ENCODE measurements at places on chromosomes 7 and 10.

DNA sequence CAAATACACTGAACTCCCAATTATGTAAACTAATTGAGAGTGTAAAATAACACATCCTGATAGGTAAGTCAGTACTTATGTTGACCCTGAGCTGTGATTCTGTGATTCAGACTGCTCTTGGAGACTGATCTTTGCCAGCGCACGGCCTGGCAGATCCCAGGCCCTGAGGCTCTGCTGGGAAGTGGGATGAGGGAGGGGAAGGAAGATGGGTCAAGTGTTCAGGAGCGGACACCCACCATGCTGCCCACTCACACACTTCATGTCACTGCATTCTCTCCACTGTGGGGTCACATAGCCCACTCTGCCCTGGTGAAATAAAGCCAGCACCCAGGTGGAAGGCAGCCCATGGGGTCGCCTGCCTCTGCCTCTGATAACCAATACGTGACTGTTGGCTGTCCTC lies 226.2 kb downstream of the TNS3 start:
- DNase-seq: no peak

DNA sequence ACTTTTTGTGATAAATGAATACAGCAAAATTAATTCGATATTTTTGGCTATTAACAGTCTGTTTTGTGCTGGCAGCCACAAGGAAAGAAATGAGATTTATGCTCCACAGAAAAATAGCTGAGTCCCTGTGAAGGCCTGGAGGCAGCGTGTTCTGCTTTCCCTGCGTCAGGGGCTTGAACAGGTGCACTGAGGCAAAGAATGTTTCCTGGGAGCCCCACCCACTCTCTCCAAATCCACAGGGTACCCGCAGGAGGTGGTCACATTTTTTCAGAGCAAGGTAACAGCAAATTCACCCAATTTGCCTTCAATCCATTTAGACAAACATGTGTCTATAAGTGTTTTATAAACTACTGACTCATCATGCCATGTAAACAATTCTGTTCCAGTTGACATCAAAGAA lies 308.1 kb downstream of the TCERG1L start:
- no peak for DNase-seq

- DNase-seq: no peak
Measured at GRCh38 chr7:10483671-10484070, 490.0 kb upstream of the PHF14 start.

DNA sequence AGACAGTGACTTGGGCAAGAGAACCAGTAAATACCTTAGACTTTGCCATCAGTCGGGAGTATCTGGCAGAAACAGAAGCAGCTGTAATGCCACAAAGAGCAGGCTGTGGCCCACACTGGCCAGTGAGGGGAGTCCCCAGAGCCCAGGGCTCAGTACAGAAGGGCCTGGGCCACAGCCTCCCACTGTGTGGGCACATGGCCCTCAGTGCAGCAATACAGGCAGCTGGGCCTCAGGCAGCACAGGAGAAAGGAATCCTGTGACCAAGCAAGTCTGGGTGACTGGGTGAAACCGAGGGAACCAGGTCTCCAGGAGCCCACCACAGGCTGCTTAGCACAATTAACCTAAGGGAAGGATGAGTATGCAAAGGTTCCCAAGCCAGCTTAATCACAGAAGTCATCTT lies 14.0 kb downstream of the WDR91 start:
- DNase-seq: no peak

DNA sequence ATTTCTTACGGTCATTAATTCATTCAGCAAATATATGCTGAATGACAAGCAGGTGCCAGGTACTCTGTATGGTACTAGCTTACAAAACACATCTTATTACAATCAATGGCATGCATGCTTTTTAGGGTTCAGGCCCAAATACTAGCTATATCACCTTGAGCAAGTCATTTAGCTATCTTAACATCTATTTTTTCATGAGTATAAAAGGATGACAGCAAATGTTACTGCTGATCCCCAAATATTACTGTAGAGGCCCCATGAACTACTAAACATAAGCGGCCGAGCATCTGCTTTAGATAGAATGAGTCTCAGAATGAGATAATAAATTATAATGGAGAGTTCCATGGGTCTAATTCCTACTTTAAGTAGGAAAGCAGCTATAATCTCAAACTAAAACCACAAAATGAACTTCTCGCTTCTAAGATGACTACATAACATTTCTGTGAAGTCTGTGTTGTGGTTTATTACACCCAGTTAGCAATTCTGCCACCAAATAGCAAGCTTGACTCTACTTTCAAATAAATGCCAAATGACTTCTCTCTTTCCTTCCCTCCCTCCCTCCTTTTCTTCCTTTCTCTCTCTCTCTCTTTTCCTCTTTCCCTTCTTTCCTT lies 113.7 kb upstream of the LRRN3 start:
- DNase-seq: no peak

DNA sequence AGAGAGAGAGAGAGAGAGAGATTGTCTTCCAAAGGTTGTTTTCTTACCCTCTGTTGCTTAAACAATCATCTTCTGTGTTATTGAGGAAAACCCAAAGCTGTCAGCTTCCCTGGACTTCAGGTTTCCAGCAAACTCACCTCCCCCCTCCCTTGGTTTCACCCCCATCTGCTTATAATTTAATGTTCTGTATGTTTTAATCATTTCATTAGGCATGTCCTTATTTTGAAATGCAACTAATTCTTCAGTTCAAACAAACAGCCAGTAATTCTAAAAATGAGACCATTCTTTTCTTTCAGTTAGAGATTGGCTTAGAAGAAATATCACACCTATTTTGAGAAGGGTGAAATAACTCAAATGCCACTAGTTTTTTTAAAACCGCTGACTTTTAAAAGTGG lies 102.9 kb downstream of the FAM204A start:
- no peak for DNase-seq

- no peak for DNase-seq
Measured at GRCh38 chr10:96488161-96488935, 25.4 kb downstream of the TLL2 start.

GRCh38 chr10:22320591-22321155 lies at the start of gene BMI1:
Gene BMI1, plus strand, starts transcription at chr10:22321099. Its CDS starts 5,351 bp downstream, at chr10:22326450.
- no peak for DNase-seq

DNA sequence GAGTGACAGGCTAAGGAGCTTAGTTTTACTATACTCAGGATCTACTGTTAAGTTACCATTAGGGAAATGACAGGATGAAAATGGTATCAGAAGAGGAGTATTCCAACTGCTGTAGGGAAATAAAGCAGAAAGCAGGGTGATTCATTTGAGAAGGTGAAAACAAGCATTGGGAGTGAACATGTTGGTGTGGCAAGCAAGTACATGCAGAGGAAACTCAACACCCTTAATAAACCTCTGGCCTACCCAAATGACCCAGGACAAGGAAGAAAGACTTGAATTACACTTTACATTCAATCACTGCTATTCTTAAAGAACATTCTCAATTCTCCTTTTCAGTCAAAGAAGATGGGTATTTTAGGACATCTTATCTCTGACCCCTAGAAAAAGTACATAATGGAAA lies 28.7 kb downstream of the ERLIN1 start:
- DNase-seq: no peak

- no peak for DNase-seq
Measured at GRCh38 chr7:131533151-131533559, 23.3 kb downstream of the PODXL start.

DNA sequence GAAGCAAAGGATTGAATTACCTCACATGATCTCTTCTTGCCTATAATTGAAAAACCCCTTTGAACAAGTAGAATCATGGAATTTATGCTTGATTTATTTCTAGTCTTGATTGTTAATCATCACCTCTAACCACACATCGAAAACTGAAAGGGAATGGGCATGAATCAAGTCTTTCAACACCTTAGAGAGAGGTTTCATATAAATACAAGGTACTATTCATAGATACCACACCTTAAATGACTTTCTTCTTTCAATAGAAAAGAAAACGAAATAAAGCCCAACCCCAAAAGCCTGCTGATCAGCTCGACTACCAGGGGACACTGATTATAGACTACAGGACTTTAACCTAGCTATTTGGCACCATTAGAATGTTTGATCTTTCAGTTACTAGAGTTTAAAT lies 128.6 kb upstream of the PTPRZ1 start:
- no peak for DNase-seq

DNA sequence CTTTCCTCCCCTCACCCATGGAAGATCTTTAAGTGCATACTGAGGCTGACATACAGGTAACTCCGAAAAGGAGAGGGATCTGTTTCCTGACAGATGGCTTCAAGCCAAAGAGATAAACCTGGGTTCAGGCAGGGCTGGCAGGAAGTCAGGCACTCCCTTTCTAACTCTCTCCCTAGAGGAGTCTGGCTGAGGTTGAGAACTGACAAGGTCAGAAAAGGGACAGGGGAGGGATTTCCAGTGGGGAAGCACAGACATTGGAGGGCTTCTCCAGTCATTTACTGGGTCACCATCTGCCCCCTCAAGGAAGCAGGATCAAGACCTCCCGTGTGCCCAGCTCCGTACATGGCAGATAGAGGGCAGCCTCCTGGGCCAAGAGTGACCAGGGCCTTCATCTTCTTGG lies 31.6 kb downstream of the TLX1 start:
- DNase-seq: no peak

DNA sequence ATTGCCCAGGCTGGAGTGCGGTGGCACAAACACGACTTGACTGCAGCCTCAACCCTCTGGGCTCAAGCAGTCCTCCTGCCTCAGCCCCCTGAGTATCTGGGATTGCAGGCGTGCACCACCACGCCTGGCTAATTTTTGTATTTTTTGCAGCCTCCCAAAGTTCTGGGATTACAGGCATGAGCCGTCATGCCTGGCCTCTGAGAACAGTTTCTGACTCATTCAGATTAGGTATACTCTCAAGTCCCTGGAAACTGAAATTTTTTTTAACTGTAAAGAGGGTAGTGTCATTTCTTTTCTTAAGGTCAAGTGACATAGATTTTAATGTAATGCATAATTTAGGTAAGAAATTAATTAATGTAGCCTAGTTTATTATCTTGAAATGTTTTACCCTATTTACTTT lies 104.7 kb downstream of the SEPTIN7 start:
- DNase-seq: no peak

DNA sequence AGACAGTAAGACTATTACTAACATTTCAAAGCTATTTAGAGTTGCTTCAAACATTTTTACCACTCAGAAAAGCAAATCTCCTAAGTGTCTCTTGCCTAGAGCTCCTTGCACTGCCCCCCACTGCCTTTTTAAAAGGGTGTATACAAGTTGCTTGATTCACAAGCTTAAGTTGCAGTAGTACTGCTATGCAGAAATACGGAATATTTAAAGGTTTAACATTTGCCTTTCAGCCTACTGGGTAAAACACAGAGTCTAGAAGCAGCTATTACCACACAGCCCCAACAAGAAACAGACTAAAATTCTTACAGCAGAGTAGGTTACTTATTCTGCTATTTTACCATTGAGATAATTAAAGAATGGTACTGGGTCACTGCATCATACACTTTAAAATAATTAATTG lies 128.5 kb downstream of the CNOT4 start:
- DNase-seq: no peak

DNA sequence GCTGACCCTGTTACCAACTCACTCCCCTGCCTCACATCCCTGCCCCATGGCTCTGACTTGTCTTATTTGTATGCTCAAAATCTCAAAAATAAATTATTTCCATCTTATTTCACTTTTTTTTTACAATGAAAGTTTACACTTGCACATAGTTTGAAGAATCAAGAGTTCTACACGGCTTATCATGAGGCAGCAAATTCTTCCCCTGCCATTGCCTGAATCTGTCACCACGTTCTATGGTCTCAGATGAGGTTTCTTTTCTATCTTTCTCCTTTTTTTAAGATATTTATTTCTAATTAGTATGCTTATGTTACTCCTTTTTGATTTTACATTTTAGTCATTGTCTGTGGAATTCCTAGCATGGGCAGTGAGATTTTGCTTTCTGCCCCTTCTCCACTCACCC lies 28.4 kb downstream of the ARHGAP22 start:
- no peak for DNase-seq

GRCh38 chr7:105015390-105015965 lies 1.5 kb downstream of the KMT2E start:
- no peak for DNase-seq

DNA sequence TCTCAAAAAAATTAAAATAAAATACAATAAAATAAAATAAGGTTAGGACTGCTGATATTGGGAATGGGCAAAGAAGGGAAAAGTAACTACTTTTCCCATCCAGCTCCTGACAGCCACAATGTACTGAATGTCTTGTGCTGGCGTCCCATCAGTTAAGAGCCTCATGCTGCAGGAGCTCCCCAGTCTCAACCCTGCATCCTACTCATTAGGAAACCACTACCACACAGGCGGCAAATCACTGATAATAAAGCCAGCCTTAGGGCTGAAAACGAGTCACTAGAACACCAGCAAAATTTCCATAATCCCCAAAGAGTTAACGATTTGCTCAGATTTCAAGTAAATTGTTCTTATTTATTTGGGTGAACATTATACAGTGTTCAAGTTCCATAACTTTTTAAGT lies 4.3 kb downstream of the YWHAG start:
- DNase-seq: no peak

GRCh38 chr10:130864961-130865818 lies 446.3 kb downstream of the TCERG1L start:
- DNase-seq: no peak

DNA sequence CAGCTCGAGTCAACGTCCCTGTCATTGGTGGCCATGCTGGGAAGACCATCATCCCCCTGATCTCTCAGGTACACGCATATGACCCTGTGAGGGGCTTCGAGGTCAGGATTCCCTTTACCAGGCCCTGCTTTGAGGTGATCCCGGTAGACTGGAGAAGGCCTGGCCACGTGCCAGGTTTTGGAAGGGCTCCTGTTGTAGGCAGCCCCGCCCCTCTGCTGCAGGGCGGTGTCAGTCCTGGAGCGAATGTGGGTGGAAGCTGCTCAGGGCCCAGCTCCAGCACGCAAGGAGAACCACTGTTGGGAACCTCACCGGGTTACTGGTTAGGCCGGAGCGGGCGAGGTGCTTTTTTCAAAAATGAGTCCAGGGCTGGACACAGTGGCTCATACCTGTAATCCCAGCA lies 15.6 kb downstream of the MDH2 start:
- DNase-seq: no peak

- DNase-seq: no peak
Measured at GRCh38 chr10:95397747-95398146, 106.9 kb upstream of the PDLIM1 start.

DNA sequence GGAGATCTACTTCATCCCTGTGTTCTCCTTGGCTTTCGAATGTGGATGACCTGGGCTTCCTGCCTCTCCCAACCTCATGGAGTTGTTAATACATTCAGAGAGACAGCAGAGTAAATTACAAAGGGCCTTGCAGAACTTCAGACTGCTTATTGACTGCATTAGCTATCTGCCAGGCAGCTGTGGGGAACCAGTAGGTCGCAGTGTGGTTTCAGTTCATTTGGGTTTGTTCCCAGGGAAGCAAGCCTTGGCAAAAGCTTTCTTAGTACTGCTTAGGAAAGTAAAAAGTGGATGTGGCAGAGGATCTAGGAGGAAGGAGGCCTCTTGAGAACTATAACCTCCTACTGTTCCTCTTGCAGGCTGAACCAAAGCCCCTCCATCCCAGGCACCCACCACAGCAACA lies 9.2 kb downstream of the NPFFR1 start:
- DNase-seq: no peak

- no peak for DNase-seq
Measured at GRCh38 chr7:86913709-86914108, 145.7 kb downstream of the ELAPOR2 start.

- DNase-seq: no peak
Measured at GRCh38 chr10:119208553-119208940, 1.2 kb downstream of the GRK5 start.

- no peak for DNase-seq
Measured at GRCh38 chr10:29202386-29202940, 86.4 kb upstream of the LYZL1 start.
